Neuronal stem cell (in vitro differentiated cells): ENCODE measurements at places on chromosomes 4 and X.

DNA sequence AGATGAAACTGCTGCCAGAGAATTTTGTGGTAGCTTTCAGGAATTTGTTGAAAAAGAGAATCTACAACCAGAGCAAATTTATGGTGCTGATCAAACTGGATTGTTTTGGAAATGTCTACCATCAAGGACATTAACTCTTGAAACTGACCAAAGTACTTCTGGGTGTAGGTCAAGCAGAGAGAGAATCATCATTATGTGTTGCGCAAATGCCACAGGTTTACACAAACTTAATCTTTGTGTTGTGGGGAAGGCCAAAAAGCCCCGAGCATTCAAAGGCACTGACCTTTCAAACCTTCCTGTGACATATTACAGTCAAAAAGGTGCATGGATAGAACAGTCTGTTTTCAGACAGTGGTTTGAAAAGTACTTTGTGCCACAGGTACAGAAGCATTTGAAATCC lies 2.1 kb downstream of the TIGD2 start:
- no peak for DNase-seq

- peak; percentile 66 for DNase-seq
Observed at GRCh38 chr4:52659001-52659721, at the start of gene USP46. USP46 (minus strand) TSS chr4:52659301; CDS start chr4:52659150, 151 bp downstream.

- DNase-seq: no peak
Observed at GRCh38 chr4:1939664-1940509, 68.7 kb downstream of the NSD2 start.

GRCh38 chrX:154123241-154124219 lies 20.5 kb upstream of the OPN1LW start:
- DNase-seq: no peak

DNA sequence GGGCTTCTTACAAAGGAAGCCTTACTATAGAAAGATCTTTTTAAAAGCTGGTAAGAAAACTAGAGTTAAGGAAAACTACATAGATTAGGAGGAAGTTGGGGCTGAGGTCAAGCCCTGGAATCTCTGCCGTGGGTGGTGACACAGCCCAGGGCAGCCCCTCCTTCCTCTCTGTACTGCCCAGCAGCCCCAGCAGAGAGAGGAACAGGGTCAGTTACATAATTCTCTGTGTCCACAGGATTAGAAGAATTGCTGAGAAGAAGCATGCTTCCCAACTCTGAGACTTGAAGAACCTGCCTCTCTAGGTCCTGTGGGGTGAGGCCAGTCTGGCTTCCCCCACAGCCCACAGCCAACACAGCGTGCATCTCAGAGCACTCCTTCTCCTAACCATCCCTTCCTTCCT lies 9.2 kb upstream of the ABLIM2 start:
- DNase-seq: no peak
